ENCODE measurements at places on chromosomes 13 and 19.

DNA sequence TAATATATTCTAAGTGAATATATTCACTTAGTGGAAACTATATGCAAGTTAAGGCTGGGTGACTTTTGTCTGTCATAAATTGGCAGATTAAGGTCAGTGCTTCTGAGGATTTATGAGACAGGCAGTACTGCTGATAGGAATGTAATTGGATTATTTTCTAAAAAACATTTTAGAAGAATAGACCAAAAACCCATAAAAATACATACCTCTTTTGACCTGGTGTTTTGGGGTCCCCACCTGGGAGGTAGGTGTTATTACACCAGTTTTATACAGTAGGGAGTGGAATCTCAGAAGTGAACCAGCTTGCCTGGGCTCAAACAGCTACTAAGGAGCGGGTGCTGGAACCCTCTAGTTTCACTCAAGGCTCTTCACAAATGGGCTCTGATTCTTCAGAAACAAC, 25.3 kb downstream of the COG3 start:
- no peak overlapping the region for H3K4me3 ChIP-seq
- no peak for DNase-seq
- H3K36me3 ChIP-seq = peaks cover 12% of the 10 kb centered on the region
- no peaks in the 10 kb centered on the region for H3K27me3 ChIP-seq
- H3K4me1 ChIP-seq = no peaks in the 10 kb centered on the region
- no peak overlapping the region for H3K27ac ChIP-seq

- no peaks in the 10 kb centered on the region for H3K27me3 ChIP-seq
- H3K4me1 ChIP-seq = no peaks in the 10 kb centered on the region
- no peak overlapping the region for H3K4me3 ChIP-seq
- H3K36me3 ChIP-seq = no peaks in the 10 kb centered on the region
These were observed 123.3 kb downstream of the AKAP11 start for GRCh38 chr13:42395086-42395821.

- H3K4me3 ChIP-seq = no peak overlapping the region
- peaks cover 3% of the 10 kb centered on the region for H3K4me1 ChIP-seq
- H3K27me3 ChIP-seq = no peaks in the 10 kb centered on the region
These were observed 5.9 kb downstream of the ZNF714 start for GRCh38 chr19:21087871-21088270.

GRCh38 chr19:6674868-6675305, 4.9 kb upstream of the TNFSF14 start:
- peak; percentile 43 for DNase-seq
- no peaks in the 10 kb centered on the region for H3K36me3 ChIP-seq
- peak overlapping the region; percentile 13 for H3K4me3 ChIP-seq

GRCh38 chr19:4068047-4068966, 1.6 kb upstream of the ZBTB7A start:
- H3K27me3 ChIP-seq = no peaks in the 10 kb centered on the region
- peaks cover 9% of the 10 kb centered on the region for H3K36me3 ChIP-seq
- no peak overlapping the region for H3K4me3 ChIP-seq
- H3K4me1 ChIP-seq = peaks cover 12% of the 10 kb centered on the region
- no peak for DNase-seq

DNA sequence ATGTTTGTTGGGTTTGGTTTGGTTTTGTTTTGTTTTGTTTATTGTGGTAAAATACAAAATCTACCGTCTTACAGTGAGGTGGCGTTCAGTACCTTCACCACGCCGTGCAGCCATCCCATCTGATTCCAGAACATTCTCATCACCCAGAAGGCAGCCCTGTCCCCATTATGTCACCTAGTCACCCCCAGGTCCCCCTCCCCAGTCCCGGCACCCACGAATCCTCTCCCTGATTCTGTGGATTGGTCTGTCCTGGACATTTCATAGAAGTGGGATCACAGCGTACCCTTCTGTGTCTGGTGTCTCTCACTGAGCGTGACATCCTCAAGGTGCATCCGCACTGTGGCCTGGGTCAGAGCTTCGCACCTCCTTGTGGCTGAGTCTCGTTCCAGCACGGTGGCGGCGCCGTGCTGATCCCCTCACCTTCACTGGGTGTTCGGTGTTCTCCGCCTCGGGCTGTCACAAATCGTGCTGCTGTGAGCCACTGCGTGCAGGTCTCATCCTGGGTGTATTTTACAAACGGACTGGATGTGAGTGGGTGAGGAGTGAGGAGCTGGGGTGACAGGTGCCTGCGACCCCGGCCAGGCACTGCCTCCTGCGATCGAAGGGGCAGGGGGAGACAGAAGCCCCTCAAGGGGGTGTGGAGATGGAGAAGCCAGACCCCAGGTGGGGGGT, 580 bp upstream of the TEKTIP1 start:
- peaks cover 19% of the 10 kb centered on the region for H3K4me1 ChIP-seq
- H3K27ac ChIP-seq = no peak overlapping the region
- no peak overlapping the region for H3K4me3 ChIP-seq
- H3K36me3 ChIP-seq = peaks cover 68% of the 10 kb centered on the region

- H3K27ac ChIP-seq = no peak overlapping the region
- H3K27me3 ChIP-seq = peaks cover 3% of the 10 kb centered on the region
- no peak overlapping the region for H3K4me3 ChIP-seq
- DNase-seq = no peak
- H3K36me3 ChIP-seq = no peaks in the 10 kb centered on the region
These were observed 9.0 kb downstream of the PPP1R14A start for GRCh38 chr19:38247126-38247525.

- peaks cover 37% of the 10 kb centered on the region for H3K27me3 ChIP-seq
- no peak overlapping the region for H3K27ac ChIP-seq
- peaks cover 28% of the 10 kb centered on the region for H3K4me1 ChIP-seq
- peak; percentile 83 for DNase-seq
These were observed 6.5 kb downstream of the NKPD1 start for GRCh38 chr19:45154064-45154827.

GRCh38 chr19:3148503-3148902, 12.7 kb downstream of the GNA15 start:
- H3K4me1 ChIP-seq = no peaks in the 10 kb centered on the region
- no peak for DNase-seq
- H3K4me3 ChIP-seq = no peak overlapping the region
- peaks cover 6% of the 10 kb centered on the region for H3K36me3 ChIP-seq

DNA sequence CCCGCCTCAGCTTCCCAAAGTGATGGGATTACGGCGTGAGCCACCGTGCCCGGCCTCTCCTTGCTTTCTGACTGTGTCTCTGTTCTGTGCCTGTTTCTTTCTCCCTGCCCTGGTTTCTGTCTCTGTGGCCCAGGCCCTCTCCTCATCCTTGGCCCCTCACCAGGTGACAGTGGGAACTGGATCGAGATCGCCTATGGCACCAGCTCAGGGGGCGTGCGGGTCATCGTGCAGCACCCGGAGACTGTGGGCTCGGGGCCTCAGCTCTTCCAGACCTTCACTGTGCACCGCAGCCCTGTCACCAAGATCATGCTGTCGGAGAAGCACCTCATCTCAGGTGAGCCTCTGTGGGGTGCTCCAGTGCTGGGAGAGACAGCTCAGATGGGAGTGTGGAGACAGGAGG, 9.9 kb downstream of the SHKBP1 start:
- H3K4me3 ChIP-seq = no peak overlapping the region
- peaks cover 59% of the 10 kb centered on the region for H3K36me3 ChIP-seq
- peaks cover 21% of the 10 kb centered on the region for H3K4me1 ChIP-seq
- no peak for DNase-seq

DNA sequence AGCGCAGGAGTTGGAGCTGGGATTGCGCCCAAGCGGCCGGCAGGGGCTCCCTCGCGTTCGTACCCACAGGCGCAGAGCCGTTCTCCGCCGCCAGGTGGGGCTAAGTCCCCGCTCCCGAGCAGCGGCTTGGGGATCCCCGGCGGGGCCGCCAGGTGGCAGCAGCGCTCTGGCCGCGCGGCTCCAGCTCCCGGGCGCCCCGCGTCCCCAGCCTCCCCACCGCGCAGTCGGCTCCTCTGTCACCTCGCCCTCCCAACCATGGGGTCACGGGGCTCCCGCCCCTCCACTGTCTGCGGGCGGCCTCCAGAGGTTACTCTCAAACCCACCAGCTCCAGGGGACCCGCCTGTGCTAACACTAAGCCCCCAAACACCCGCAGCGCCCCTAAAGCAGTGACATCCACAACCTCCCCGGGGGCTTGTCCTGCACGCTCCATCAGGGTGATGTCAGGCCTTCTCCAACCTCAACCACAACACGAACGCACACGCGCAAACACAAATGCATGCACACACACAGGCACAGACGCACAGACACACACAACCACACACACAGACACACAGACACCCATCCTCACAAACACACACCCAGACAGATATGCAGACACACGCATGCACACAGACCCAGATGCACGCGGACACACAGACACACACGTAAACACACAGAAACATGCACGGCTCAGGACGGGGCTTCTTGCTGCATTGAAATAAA, 18.4 kb upstream of the KCTD15 start:
- DNase-seq = peak; percentile 65
- H3K27ac ChIP-seq = no peak overlapping the region
- no peak overlapping the region for H3K4me3 ChIP-seq
- peaks cover 59% of the 10 kb centered on the region for H3K27me3 ChIP-seq

- no peak overlapping the region for H3K27ac ChIP-seq
- peaks cover 53% of the 10 kb centered on the region for H3K36me3 ChIP-seq
- peaks cover 55% of the 10 kb centered on the region for H3K4me1 ChIP-seq
- peak overlapping the region; percentile 72 for H3K4me3 ChIP-seq
- no peaks in the 10 kb centered on the region for H3K27me3 ChIP-seq
These were observed 9.4 kb downstream of the BCL3 start for GRCh38 chr19:44757735-44758505.

GRCh38 chr13:29909081-29909730, 58.8 kb upstream of the UBL3 start:
- no peak overlapping the region for H3K4me3 ChIP-seq
- no peaks in the 10 kb centered on the region for H3K27me3 ChIP-seq
- H3K4me1 ChIP-seq = peaks cover 2% of the 10 kb centered on the region
- no peak for DNase-seq
- no peak overlapping the region for H3K27ac ChIP-seq
- H3K36me3 ChIP-seq = no peaks in the 10 kb centered on the region

DNA sequence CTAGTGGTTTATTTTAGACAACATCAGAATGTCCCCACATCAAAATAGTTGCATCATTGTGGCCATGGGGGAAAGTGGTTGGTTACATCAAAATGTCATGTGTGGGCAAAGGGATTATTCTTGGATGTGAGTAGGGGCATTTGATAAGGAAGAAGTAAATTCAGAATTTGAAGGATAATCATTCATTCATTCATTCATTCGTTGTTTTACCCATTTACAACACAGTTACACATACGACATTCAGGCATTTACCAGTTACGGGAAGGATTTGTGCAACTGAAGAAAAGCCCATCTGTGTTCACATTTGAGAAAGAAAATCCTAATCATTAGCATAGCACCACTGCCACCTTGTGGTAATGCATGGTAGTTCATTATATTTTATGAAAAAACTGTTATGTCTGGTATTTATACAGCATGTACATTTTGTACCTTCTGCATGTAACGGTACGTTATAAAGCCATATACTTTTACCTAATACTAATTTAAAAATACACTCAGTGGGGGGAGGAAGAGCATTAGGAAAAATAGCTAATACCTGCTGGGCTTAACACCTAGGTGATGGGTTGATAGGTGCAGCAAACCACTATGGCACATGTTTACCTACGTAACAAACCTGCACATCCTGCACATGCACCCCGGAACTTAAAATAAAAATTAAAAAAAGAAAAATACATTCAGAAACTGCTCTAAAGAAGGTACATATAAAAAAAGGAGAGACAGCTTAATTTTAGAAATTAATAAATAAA, 62.1 kb downstream of the DGKH start:
- no peak overlapping the region for H3K4me3 ChIP-seq
- H3K27me3 ChIP-seq = no peaks in the 10 kb centered on the region
- DNase-seq = peak; percentile 89
- H3K36me3 ChIP-seq = no peaks in the 10 kb centered on the region
- peaks cover 12% of the 10 kb centered on the region for H3K4me1 ChIP-seq
- no peak overlapping the region for H3K27ac ChIP-seq

- H3K27me3 ChIP-seq = no peaks in the 10 kb centered on the region
- peaks cover 11% of the 10 kb centered on the region for H3K4me1 ChIP-seq
- H3K27ac ChIP-seq = peak overlapping the region; percentile 96
- peaks cover 36% of the 10 kb centered on the region for H3K36me3 ChIP-seq
These were observed 797 bp upstream of the HSD17B14 start for GRCh38 chr19:48837051-48837524.

- H3K27me3 ChIP-seq = no peaks in the 10 kb centered on the region
- no peak overlapping the region for H3K27ac ChIP-seq
- no peak overlapping the region for H3K4me3 ChIP-seq
- no peak for DNase-seq
- no peaks in the 10 kb centered on the region for H3K36me3 ChIP-seq
These were observed 202.9 kb upstream of the KLHL1 start for GRCh38 chr13:70311191-70311590.

- no peaks in the 10 kb centered on the region for H3K27me3 ChIP-seq
- no peak for DNase-seq
- no peak overlapping the region for H3K27ac ChIP-seq
- H3K36me3 ChIP-seq = peaks cover 4% of the 10 kb centered on the region
- H3K4me1 ChIP-seq = no peaks in the 10 kb centered on the region
These were observed 57.8 kb downstream of the ZC3H13 start for GRCh38 chr13:45994752-45995151.

- H3K27ac ChIP-seq = peak overlapping the region; percentile 62
- no peak for DNase-seq
- H3K27me3 ChIP-seq = no peaks in the 10 kb centered on the region
- peak overlapping the region; percentile 94 for H3K4me3 ChIP-seq
These were observed 640 bp downstream of the ZSCAN5A start for GRCh38 chr19:56314018-56314380.

DNA sequence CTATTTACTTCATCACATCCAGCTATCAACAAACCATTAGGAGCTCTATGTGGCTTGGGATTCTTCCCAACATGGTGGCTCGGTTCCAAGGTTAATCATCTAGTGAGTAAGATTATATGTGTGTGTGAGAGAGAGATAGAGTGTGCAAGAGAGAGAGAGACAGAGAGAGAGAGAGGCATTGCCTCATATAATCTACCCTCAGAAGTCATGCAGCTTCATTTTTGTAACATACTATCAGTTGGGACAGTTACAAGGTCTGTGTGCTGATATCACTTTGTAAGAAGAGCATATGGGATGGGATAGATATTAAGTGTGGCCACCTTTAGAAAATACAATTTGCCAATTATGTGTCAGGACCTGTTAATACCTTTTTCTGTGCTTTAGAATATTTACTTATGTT, 104.1 kb downstream of the NDFIP2 start:
- H3K27ac ChIP-seq = no peak overlapping the region
- H3K27me3 ChIP-seq = no peaks in the 10 kb centered on the region
- H3K36me3 ChIP-seq = no peaks in the 10 kb centered on the region

DNA sequence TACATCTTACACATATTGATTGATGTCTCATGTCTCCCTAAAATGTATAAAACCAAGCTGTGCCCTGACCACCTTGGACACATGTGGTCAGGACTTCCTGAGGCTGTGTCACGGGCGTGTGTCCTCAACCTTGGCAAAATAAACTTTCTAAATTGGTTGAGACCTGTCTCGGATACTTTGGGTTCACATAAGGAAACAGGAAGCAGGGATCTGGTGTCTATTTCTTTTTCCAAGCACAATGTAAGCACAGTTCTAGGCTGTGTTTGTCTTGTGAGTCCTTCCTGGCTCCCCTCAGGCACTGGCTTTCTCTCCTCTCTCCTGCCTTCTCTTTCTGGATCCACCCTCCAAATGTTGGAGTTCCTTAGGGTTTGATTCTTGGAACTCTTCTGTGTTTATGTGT, 27.6 kb upstream of the TPT1 start:
- no peak overlapping the region for H3K27ac ChIP-seq
- DNase-seq = peak; percentile 14
- no peak overlapping the region for H3K4me3 ChIP-seq
- peaks cover 10% of the 10 kb centered on the region for H3K4me1 ChIP-seq

Measured in mesenchymal stem cell (in vitro differentiated cells and primary cell).